ENCODE measurements at places on chromosomes 16 and 17. TPM values are rescaled to one million over a fixed set of nuclear protein-coding genes. Genes with fewer than 3 reads are reported as not detected.

Gene DOC2B
- total RNA-seq: 8.9 TPM

Gene DPEP2
- total RNA-seq: 3.9 TPM

Gene GFAP
- total RNA-seq: not detected

Gene KRT27
- 0.55 TPM for total RNA-seq

Gene KCNJ18
- not detected for total RNA-seq

Gene HAP1
- 1.1 TPM for total RNA-seq

Gene KRTAP2-2
- not detected for total RNA-seq

Gene EME2
- 9.3 TPM for total RNA-seq

Gene SNAI3
- not detected for total RNA-seq

Gene GNGT2
- total RNA-seq: 3.0 TPM

Gene ARHGAP44
- 2.6 TPM for total RNA-seq

Gene CTRL
- total RNA-seq: 1.7 TPM

Gene HEATR3
- 14.3 TPM for total RNA-seq

Gene TPSB2
- 13.3 TPM for total RNA-seq

Gene FSCN2
- 0.33 TPM for total RNA-seq

Gene SOST
- total RNA-seq: not detected

Gene RARA
- total RNA-seq: 15.8 TPM

Gene OR4D1
- total RNA-seq: not detected

Gene TBC1D3B
- total RNA-seq: 1.1 TPM

Gene KRTAP16-1
- total RNA-seq: not detected

Gene DLX3
- not detected for total RNA-seq

Gene ARHGDIG
- 5.7 TPM for total RNA-seq

Gene SLC16A13
- total RNA-seq: 0.54 TPM

Gene RILP
- 33.0 TPM for total RNA-seq

Gene TNK1
- 2.2 TPM for total RNA-seq

Gene CD68
- 24.6 TPM for total RNA-seq

Gene TMEM235
- total RNA-seq: not detected

Gene KRTAP4-9
- not detected for total RNA-seq

Gene RNF112
- total RNA-seq: 8.0 TPM

Gene TMEM88
- total RNA-seq: 6.8 TPM

Gene WNT9B
- not detected for total RNA-seq

Gene SEPTIN1
- 5.8 TPM for total RNA-seq

Gene KRT36
- total RNA-seq: 0.33 TPM

Gene PYY
- total RNA-seq: not detected

Gene CDT1
- total RNA-seq: 3.0 TPM

Gene SPNS2
- 5.3 TPM for total RNA-seq

Gene TMEM114
- total RNA-seq: not detected

Gene ZSCAN10
- total RNA-seq: not detected

Gene TM4SF5
- total RNA-seq: not detected

Gene SLC52A1
- not detected for total RNA-seq

Gene KRTAP4-5
- total RNA-seq: not detected

Gene TMEM92
- not detected for total RNA-seq

Gene NOS2
- total RNA-seq: not detected

Gene RHBDF1
- 21.0 TPM for total RNA-seq

Gene IL17C
- not detected for total RNA-seq

Gene FBXW10B
- not detected for total RNA-seq

Measured in sigmoid colon (tissue), 7 donors.